ENCODE measurements at places on chromosomes 3 and 15. TPM values are rescaled to one million over a fixed set of nuclear protein-coding genes. Genes with fewer than 3 reads are reported as not detected.

Gene TUBGCP5
- total RNA-seq: 24.1 TPM

Gene C3orf80
- total RNA-seq: not detected

Gene SLC24A5
- not detected for total RNA-seq

Gene ARNT2
- 20.2 TPM for total RNA-seq

Gene TOMM70
- 37.1 TPM for total RNA-seq

Gene FBXO40
- total RNA-seq: not detected

Gene ROPN1
- not detected for total RNA-seq

Gene STARD9
- total RNA-seq: 10.0 TPM

Gene THRB
- 2.4 TPM for total RNA-seq

Gene CILP
- 0.95 TPM for total RNA-seq

Gene AP3B2
- 2.5 TPM for total RNA-seq

Gene ITIH4
- total RNA-seq: 12.0 TPM

Gene MYLK
- 13.3 TPM for total RNA-seq

Gene PLSCR2
- 0.31 TPM for total RNA-seq

Gene SNX22
- total RNA-seq: 0.78 TPM

Gene XCR1
- total RNA-seq: not detected

Gene SYNPR
- total RNA-seq: 3.7 TPM

Gene ABHD17C
- 17.0 TPM for total RNA-seq

DNA sequence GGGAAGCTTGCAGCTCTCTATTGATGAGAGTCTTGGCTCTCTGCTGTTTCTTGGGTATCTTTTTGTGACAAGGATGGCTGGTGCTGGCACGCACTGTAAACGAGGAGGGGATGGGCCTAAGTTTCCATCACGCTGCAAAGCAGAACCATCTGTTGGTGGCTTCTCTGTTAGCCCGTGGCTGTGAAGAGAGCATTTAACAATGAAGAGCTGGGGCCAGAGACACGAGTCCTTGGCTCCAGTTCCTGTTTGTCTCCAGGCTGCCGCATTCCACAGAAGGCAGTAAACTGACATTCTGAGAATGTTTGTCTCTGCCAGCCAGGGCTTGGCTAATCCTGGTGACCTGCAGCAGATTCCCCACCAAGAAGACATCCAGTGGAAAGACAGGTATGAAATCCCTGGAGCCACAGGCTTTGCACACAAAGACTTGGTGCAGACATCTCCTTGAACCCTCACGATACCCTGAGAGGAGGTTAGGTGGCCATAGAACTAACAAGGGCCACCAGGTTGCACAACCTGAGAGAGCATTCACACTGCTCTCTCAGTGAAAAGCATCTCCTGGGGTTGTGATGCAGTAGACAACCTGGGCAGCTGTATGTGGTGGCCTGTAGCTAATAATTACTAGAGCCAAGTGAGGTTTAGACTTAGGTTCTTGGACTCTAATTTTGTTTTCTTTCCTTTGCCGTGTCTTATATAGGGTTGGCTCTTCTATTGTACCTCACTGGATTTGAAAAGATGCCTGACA lies 130.9 kb downstream of the ASB7 start:
- peak; percentile 37 for DNase-seq

DNA sequence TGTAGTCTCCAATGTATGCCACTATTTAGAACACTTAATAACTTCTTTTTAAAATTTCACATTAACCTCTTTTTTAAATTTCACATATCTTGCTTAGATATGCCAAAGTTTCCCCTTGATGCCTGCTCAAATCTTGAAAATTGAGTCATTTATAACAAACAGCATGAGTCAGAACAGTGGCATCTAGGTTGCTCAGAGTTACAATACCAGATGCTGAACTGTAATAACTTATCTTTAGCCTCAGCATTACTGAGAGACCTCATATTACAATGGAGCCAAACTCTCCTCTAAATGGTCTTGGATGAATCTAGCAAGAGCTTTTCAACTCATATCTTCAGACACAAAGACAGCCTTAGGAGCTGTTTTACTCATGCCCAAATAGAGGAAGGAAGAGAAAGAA lies 439.3 kb upstream of the ARPP21 start:
- DNase-seq: no peak

DNA sequence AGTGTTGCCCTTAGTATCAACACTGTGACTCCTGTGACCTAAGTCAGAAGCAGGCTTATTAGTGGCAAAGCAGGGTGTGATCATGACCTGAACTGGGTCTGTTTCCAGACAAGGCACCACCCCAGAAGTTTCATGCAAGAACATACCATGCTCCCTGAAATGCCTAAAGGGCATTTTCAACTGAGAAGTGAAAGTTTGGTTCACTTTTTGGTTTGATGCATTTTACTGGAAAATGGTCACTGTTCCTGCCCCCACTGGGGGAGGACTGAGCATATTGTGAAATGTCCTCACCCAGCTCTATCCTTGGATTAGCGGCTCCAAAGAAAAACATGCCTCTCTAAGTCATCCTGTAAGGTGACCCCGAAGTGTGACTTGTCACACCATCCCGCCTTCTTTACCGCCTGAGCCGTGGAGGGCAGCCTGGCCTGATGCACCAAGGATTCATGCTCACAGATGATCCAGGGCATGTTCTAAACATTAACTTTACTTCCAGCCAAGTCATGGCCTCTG lies 3.1 kb upstream of the FAM240A start:
- no peak for DNase-seq

DNA sequence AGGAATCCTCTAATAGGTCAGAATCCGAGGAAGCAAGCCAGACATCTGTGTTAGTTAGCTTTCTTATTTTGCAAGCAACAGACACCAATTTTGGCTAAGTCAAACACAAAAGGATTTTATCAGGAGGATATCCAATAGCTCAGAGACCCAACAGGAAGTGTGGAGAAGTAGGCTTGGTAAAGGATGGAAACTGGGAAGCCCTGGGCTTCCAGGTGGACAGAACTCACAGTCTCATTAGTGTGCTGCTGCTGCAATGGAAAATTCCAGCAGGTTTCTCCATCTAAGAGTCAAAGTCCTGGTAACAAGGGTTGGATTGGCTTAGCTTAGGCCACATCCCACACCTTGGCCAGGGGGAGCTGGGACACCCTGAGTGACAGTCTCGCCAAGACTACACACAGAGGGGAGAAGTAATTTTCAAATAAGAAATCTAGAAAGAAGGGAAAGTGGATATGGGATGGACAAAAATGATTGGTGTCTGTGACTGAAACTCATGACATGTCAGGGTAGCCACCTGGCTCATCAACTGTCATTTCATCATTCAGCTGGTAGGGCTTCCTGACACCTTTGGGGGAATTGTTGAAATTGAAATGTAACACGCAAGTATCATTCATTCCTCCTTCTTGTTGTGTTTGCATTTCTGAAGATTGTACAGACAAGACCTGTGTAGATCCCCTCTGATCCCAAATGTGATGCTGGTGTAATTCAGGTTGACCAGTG lies 158.6 kb downstream of the THSD4 start:
- DNase-seq: no peak

DNA sequence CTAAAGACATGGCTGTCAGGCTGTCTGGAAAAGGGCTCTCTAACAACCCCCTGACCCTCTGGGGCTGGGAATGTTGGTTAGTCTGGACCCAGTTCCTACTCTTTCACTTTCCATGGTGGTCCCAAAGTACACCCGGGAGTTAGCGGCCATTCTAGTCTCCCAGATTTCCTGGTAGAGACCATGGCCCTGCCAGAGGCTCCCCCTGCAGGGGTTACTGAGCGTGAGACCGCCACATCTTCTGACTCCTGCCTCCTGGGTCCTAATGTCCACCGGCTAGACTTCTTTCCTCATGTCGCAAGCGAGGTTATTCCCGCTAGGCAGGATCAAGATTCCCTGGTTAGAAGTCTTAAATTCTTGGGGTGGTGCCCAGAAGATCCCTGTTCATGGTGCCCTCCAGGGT lies 540.0 kb upstream of the ROBO1 start:
- no peak for DNase-seq

DNA sequence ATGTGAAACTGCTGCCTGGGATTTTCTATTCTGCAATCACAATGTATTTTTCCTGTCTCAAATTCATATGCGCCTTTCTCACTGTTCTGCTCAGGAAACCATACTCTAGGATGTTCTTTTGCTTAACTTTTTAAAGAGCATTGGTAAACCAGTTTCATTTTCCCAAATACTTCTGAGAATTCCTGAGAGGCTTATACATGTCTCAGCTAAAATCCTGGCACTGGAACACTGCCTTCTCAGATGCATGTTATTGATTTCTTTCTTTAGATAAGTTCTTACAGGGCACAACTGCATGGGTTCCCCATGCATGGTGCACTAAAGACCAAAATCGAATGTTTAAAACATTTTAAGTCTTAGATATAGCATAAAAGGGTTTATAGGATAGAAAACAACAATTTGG lies 178.3 kb upstream of the PLSCR5 start:
- DNase-seq: no peak

- DNase-seq: no peak
These were observed 50.3 kb downstream of the XYLB start for GRCh38 chr3:38396861-38397260.

GRCh38 chr3:72663429-72663828 lies 184.8 kb downstream of the SHQ1 start:
- DNase-seq: no peak

GRCh38 chr3:187987187-187987586 lies 166.8 kb upstream of the LPP start:
- DNase-seq: no peak

GRCh38 chr3:33401781-33402180 lies 38.4 kb downstream of the UBP1 start:
- no peak for DNase-seq

GRCh38 chr3:30680789-30681648 lies 74.6 kb downstream of the TGFBR2 start:
- DNase-seq: no peak

DNA sequence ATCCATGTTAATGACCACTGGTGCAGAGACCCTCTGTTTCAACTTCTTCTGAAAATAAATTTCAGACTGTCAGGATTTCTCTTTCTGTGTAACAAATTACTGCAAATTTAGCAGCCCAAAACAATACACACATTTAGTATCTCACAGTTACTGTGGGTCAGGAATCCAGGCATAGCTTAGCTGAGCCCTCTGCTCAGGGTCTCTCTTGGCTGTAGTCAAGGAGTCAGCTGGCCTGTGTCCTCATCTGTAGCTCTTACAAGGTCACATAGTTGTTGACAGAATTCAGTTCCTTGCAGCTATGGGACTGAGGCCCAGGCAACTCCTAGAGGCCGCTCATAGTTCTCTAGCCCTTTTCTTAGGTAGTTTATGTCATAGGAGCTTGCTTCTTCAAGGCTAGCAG lies 51.9 kb downstream of the NKIRAS1 start:
- DNase-seq: no peak

DNA sequence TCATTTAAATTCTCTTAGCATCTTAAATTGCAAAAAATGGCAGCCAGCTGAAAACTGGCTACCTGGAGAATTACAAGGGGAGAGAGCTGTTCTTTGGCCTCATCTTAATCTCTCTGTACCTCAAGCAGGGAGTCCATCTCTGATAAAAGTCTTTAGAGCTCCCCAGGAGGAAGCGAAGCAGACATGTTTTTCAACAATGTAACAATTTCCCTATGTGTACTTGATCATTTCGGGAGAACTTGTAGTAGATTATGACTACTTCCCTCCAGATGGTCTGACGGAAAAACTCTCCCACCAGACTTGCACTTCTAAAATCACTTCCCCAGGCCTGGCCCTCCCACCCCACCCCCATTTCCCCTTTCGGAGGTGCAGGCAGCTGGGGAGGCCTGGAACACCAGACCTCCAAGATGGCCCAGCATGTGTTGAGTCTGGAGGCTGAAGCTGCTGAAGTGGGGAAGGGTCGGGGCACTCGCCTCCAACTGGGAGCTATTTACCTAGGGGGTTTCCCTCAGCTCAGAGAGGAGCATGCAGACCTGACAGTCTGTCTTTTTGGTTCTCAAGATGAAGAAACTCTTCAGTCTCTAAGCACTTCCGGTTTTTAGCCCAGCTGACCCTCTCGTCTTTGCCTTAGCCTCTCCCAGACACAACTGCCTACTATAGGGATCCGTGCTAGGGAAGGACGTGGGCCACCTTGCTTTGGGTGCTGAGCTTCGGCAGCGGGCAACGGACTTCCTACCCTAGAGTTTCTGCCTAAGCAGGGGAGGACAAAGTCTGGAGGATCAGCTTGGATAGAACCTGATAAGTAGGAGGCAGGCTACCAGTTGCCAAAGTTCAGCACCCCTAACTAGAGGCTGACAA lies 164.0 kb upstream of the TBL1XR1 start:
- DNase-seq: no peak

GRCh38 chr3:126026277-126026751 lies 57.3 kb downstream of the ROPN1B start:
- DNase-seq: no peak

- DNase-seq: no peak
These were observed 9.4 kb downstream of the SNX1 start for GRCh38 chr15:64105113-64105704.

- no peak for DNase-seq
These were observed 38.9 kb upstream of the GNB5 start for GRCh38 chr15:52230073-52230472.

DNA sequence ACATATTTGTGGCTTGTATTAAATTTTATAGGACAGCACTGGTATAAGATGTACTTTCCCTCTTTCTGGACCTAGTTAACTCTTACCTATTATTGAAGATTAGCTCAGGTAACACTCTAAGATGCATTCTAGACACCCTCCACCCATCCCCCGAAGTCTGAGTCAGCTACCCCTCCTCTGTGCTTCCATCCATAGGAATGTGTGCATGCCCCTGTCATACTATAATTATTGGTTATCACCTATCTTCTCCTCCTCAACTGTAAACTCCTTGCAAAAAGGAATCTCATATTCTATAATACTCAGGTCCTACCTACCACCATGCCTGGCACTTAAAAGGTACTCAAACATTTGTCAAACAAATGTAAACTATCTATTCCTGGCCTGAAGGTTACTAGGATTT lies 3.0 kb downstream of the PEAK1 start:
- no peak for DNase-seq

DNA sequence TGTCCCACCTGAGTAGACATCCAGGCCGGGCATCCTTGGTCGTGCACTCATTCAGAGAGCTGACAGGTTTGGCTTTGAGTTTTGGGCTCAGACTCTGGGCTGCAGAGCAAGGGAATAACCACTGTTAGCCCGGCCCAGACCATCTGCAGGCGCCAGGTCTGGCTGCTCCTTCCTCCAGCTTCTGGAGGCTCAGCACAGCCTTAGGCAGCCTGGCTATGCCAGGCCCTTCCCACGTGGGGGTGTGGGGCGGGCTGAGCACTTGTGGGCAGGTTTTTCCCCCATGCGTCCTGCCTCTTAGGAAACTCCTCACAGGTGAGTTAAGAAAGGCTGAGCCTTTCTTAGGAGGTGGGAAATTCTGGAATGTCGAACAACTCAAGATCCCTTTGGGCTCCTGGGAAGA lies 11.2 kb downstream of the PLA2G4B start:
- DNase-seq: no peak

DNA sequence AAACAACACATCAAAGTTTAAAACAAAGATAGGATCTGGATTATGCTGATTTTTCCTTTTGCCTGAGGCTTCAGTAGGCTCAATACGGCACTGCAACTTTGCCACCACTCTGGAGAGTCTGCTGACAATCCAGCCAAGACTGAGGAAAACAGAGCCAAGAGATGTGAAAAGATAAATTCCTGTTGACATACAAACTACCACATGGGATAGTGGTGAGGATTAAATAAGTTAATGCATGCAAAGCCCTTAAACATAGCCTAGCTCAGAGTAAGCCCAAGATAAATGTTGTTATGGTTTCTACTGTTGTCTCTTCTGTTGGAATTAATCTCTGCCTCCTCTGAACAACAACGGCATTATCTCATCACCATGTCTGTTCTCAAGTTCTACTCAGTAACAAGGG lies 245.9 kb upstream of the LMCD1 start:
- DNase-seq: no peak
